Stromal cell of bone marrow (primary cell): ENCODE measurements at places on chromosomes 11 and 22.

GRCh38 chr11:44139565-44140330, 44.3 kb downstream of the EXT2 start:
- no peak for DNase-seq

DNA sequence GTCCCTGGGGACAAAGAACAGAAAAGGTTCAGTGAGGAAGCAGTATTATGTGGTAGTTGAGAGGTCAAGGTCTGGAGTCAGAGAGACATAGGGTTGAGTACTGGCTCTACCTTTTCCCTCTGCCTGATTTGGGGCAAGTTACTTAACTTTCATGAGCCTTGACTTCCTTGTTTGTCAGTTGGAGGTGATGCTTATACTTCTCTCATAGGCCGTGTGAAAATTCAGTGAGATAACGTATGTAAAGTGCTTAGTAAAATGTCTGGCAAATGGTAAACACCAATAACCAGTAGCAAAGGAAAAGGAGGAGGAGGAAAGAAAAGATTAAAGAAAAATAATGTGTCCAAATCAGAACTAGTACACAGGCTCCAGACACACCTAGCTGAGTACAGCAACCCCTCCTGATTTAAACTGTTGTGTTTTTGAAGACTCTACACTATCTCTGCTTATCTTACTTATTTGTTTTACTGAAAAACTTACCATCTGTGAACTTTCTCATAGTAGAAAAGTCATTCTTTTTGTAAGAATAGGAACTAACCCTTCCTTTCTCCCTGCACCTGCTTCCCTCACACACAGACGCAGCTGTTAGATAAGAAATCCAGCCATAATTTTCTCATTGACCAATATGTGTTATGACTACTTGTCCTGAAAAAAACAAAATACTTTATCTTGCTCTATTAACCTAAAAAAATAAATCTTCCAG, 126.9 kb downstream of the CD44 start:
- no peak for DNase-seq

DNA sequence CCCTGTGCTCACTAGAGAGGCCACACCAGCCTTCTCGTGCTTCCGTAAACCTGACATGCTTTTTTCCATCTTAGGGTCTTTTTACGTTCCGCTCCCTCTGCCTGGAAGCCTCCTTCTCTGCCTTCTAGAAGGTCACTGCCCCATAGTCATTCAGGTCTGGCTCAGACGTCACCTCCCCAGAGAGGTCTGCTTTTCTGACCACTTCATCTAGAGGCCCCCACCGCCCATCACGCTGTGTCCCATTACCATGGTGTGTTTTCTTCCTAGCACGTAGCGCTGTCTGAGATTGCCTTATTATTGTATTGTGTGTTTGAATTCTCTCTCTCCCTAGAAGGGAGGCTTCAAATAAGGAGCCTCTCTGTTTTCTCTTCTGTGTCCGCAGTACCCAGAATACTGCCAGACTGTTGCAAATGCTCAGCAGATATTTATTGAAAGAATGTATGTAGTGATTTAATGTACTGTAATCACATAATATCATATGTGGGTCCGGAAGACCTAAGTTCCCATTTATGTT, 10.0 kb downstream of the TAB1 start:
- DNase-seq, result no peak

DNA sequence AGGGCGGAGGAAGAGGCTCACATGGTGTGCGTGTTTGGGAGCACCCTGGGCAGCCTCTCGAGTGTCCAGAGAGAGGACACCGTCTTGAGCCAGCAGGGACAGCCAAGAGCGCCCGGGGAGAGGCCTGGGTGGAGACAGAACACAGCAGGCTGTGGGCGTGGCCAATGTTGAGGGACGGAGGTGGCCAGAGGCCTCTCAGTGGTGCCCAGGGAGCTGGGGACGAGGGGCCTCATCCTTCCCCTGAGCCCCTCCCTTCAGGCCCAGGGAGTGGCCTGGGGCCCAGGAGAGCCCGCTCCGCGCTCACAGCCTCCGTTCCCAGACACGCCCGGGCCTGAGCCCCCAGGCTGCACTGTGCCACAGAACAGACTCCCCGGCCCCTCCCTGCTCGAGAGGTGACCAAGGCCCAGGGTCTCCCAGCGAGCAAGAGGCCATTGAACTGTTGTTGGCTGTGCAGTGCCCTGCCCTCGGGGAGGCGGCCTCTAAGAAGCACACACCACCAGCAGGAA, 48.4 kb downstream of the CDKN1C start:
- no peak for DNase-seq

DNA sequence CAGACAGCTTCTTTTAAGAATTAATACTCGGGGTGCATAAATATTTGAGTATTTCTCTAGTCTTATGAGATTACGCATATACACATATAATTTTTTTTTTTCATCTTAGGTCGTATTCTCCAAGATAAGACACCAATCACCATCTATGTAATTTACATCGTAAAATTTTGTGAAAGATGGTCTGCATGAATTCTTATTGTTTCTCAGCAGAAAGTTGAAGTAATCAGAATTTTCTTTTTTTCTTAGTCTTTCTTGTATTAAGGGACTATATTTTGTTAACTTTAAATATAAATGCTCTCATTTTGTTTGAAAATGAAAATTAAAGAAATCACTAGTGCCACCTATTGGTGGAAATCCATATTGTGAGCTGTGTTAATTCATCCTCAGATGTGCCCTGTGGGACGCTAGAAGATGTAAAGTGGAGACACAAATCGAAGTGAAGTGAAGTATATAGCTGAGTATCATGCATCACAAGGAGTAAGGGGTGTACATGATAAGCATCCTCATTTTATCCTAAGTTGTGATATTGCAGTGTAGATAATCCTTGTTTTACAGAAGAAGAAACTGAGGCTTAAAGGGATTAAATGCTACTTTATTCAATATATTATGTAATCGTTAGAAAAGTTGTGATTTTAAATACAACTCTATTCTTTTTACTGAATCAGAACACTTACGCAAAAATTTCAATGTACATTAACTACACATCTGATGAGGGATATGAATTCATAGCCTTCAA, 2084.3 kb downstream of the LRRC4C start:
- peak; percentile 3 for DNase-seq

DNA sequence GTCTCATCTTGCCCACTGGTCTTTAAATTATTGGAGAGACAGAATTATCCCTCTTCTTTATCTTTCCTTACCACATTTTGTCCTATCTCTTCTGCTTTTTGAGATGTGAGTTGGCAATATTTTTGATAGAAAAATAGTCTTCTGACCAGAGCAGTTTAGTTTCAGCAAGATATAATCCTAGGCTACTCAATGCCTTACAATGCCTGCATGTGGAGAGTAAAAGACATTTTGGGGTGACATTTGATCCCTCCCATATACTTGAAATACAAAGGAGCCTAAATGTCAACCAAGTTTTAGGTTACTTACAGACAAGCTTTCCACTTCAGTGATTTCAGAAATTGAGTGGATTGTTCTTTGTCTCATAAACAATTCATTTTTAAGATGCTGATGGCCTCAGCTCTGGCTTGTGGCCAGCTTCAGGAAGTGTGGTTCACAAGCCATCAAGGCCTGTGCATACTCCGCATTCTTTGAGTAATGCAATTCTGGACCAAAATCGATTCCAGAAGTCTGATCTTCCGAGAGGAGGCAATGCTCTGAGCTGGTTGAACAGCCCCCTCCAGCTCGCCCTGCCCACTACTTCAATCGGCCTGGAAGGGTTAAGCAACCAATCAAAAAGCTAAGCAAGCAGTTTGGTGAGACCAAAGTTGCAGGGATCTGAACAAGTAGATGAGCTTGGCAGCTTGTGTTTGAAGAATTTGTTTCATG, 274.4 kb downstream of the BLID start:
- DNase-seq, result peak; percentile 40

DNA sequence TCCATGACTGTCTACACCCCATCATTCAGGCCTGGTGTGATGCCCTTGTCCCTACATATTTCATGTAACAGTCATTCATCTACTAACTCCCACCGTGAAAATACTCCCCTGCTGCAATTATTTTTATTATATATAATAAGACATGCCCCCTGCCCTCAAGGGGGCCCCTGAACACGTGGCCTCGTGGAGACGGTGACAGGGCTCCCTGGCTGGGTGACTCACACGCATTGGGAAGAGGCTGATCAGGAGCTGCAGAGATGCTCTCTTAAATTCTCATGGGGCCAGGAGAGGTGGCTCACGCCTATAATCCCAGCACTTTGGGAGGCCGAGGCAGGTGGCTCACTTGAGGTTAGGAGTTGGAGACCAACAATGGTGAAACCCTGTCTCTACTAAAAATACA, 88.6 kb downstream of the ST3GAL4 start:
- DNase-seq, result no peak

- no peak for DNase-seq
These were observed 14.0 kb downstream of the RAC2 start for GRCh38 chr22:37229805-37230672.

DNA sequence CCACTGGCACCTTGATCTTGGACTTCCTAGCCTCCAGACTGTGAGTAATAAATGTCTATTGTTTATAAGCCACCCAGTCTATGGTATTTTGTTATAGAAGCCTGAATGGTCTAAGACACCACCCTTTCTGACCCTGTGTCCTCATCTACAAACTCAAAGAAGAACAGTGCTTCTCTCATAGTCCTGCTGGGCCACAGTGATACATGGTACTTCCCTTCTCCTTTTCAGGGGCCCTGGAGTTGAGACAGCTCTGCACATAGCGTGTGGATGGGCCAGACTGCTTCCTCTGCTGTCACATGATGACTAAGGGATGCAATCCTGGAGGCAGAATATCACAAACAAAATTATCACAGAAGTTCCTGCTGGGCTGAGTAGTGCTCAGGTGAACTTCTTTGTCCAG, 5.0 kb downstream of the KCNJ11 start:
- no peak for DNase-seq

DNA sequence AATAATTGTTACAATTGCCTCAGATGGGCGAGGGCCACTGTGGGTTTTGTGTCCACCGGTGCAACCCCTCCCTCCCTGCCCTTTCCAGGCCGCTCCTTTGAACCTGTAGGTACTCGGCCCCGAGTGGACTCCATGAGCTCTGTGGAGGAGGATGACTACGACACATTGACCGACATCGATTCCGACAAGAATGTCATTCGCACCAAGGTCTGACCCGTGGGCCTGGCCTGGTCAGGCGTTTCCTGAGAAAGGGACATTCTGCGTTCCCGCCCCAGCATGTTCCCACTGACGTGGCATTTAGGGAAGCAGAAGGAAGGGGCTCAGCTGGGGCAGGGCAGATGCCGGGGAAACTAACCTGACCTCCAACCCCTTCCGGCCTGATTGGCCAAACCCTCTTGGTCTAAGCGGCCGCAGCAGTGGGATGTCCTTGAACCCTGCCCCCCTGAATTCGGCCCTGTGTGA, 10.1 kb downstream of the SIDT2 start:
- DNase-seq, result no peak

DNA sequence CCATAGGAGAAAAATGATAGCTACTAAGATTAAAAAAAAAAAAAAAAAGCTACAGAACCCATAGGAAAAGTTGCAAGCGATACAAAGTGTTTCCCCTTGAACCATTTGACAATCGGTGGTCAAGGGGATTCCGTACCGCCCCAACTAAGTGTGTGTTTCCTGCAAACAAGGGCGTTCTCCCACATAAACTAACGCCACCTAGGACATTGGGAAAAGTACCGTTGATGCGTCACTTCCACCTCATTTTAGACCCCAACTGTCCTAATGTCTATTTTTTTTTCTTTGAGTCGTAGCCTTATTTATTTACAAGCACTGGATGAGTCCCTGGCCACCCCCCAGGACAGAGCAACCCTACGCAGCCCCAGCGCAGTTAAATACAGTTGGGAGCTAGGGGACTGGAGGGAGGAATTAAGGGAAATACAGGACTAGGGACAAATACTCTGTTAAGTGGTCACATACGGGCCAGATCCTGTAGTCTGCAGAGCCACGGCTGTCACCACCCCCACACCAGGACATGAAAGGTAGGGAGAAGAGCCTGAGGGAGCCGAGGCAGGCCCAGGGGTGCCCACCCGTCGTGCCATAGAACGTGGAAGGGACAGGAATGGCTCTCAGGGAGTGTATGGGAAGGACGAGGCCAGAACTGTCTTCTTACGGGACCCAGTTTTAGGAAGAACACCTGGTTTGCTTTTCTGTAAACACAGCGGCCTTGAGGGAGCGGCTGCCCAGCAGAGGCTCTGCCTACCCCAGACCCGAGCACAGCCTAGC, 19.0 kb downstream of the EIF1AD start:
- DNase-seq, result no peak

- DNase-seq, result no peak
These were observed 62.2 kb downstream of the MORC2 start for GRCh38 chr22:30906411-30906810.

- no peak for DNase-seq
These were observed 4.3 kb downstream of the SMTN start for GRCh38 chr22:31085493-31085824.
